H1 (cell line): ENCODE measurements at places on chromosomes 1 and 21. TPM values are rescaled to one million over a fixed set of nuclear protein-coding genes. Genes with fewer than 3 reads are reported as not detected.

The FOXD2 gene
- total RNA-seq = not detected in 2 replicates

The CCDC181 gene
- total RNA-seq = 2.4 and 3.7 TPM in 2 replicates

The RNU1-1 gene
- 1,303 and 1,497 TPM in 2 replicates for total RNA-seq

The PTCH2 gene
- 1.2 and 1.5 TPM in 2 replicates for total RNA-seq

The NBPF10 gene
- 0.36 and 0.39 TPM in 2 replicates for total RNA-seq

The KIAA1614 gene
- 2.6 and 3.1 TPM in 2 replicates for total RNA-seq

The C8B gene
- not detected in 2 replicates for total RNA-seq

The ZNF695 gene
- 25.6 and 27.0 TPM in 2 replicates for total RNA-seq

The HS2ST1 gene
- total RNA-seq = 24.0 and 28.3 TPM in 2 replicates

The SPRR2G gene
- not detected in 2 replicates for total RNA-seq

The CDCA8 gene
- 41.6 and 43.9 TPM in 2 replicates for total RNA-seq

The CD1B gene
- not detected in 2 replicates for total RNA-seq

The CFHR2 gene
- not detected in 2 replicates for total RNA-seq

The ADORA3 gene
- not detected in 2 replicates for total RNA-seq

The TRABD2B gene
- total RNA-seq = 3.4 and 3.5 TPM in 2 replicates

The USH2A gene
- total RNA-seq = 0.04 and 0.17 TPM in 2 replicates

The CKS1B gene
- 284 and 294 TPM in 2 replicates for total RNA-seq

The TTLL7 gene
- 6.4 and 7.9 TPM in 2 replicates for total RNA-seq

The AADACL3 gene
- total RNA-seq = 2.3 and 2.4 TPM in 2 replicates

The PDPN gene
- 169 and 182 TPM in 2 replicates for total RNA-seq

The CRP gene
- total RNA-seq = not detected in 2 replicates

The GOLT1A gene
- total RNA-seq = 6.9 and 7.5 TPM in 2 replicates

The MNDA gene
- not detected in 2 replicates for total RNA-seq

The KCNQ4 gene
- total RNA-seq = 3.5 and 3.9 TPM in 2 replicates

The KIF21B gene
- 26.5 and 27.2 TPM in 2 replicates for total RNA-seq
